Dermis blood vessel endothelial cell (primary cell): ENCODE measurements at places on chromosomes 13 and 19. TPM values are rescaled to one million over a fixed set of nuclear protein-coding genes. Genes with fewer than 3 reads are reported as not detected.

DNA sequence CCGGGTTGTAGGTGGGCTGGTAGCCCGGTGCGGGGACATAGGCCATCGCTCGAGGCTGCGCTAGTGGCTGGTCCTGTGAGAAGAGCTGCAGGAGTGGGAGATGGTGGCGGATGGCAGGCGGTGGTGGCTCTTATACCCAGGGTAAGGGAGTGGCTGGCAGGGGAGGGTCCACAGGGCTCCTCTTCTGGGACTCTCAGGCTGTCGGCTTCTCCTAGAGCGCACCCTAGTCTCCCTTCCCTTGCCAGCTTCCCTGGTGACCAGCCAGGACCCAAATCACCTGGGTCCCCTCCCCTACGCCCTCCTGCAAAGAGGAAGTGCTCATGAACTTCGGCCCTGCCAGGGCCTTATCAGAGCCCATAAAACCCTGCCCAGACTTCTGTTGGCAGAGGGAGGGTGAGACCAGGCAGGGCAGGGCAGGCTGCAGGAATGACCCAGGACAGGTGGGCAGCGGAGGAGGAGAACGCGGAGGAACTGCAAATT, at the start of gene LGALS4:
TSS of gene LGALS4 (minus strand) at position 105 of the 480 bp plus-strand sequence. CDS start at position 46, 59 bp downstream.
- DNase-seq = no peak

GRCh38 chr13:23763318-23763717, 125.9 kb downstream of the MIPEP start:
- no peak for DNase-seq

DNA sequence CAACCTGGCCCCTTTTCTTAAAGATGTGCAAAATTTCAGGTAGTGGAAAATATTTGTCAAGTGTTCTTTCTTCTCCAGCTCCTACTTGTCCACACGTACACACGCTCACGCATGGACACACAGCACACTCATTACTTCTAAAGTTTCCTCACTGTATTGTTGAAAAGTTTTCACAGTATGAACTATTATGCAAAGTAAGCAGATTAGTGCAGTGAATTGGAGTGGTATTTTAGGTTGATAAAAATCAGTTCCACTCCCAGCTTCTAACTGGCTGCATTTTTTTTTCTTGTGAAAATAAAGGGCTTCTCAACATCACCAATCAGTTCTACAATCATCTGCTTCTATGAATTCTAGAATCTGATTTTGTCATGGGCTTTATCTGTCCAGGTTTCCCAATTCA, 264.5 kb downstream of the DCT start:
- no peak for DNase-seq

DNA sequence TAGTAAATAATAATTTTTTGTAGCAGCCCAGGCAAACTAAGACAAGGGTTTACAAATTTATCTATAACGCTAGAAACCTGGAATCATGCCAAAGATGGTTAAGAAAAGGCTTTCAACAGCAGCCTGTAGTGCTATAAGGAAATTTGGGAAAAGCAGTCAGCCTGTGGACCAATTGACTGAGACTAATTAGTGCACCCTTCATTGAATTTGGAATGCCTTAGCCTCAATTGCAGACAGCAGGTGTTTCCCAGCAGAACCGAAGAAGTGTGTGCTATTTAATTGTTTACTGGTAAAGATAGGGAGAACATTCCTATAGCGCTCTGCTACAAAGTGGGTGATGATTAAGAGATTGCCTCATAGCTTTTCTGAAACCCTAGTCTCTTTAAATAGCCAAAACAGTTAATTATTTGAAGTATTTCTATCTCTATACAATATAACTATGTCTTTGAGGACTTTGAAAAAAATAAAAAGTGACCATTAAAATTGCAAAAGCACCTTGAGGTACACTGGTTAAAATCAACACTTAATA, 1884.3 kb upstream of the PCDH20 start:
- DNase-seq = no peak

IRGC gene
- total RNA-seq = not detected in 2 replicates

ZNF331 gene
- 9.0 and 14.3 TPM in 2 replicates for total RNA-seq
